ENCODE measurements at places on chromosomes 13 and 19. TPM values are rescaled to one million over a fixed set of nuclear protein-coding genes. Genes with fewer than 3 reads are reported as not detected.

- DNase-seq = no peak
Measured at GRCh38 chr19:17999684-18000479, 8.1 kb upstream of the ARRDC2 start.

DNA sequence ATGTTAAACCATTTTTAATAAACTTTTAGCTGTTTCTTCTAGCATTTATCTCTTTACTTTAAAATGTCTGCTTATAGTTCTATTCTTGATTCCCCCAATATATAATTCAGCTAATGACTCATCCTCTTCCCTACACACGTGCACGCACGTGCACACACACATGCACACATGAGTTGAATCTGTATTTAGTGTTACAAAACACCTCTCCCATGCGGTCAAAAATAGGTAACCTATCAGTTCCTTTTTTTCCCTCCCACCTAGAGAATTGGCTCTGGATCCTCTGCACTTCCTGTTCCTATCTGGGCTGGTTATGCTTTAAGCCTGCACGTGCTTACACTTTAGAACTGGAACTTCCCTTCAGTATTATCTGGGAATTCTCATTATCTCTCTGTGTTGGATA, 144.1 kb downstream of the PAN3 start:
- no peak for DNase-seq

- no peak for DNase-seq
Measured at GRCh38 chr13:20567881-20568528, 1.0 kb downstream of the IFT88 start.

Gene C19orf67
- total RNA-seq = not detected

Gene LAIR2
- total RNA-seq = 1.4 TPM

Gene AZU1
- 1.3 TPM for total RNA-seq

All from left lung (tissue), 14 donors.